ENCODE measurements at places on chromosomes 3 and 15.

DNA sequence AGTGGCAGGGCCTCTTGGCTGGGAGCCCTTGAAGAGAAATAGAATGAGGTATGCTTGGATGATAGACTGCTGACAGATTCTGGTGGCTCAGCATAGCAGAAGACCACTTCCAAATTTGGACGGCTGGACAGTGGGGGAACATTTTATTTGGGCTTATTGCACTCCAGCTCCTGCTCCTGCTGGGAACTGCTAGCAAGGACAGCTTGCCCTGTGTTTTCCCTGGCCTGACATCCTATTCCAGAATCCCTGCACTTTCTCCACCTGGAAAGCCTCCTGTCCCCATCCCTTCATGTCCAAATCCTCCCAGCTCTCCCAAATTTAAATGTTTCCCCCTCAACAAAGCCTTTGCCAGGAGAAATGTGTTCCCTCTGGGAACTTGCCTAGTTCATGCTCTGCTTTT lies 9.8 kb upstream of the COLQ start:
- DNase-seq = no peak

GRCh38 chr15:91780387-91780786 lies 73.1 kb upstream of the SLCO3A1 start:
- DNase-seq = no peak

- no peak for DNase-seq
These were observed 289.6 kb upstream of the LYSMD4 start for GRCh38 chr15:100022806-100023205.

DNA sequence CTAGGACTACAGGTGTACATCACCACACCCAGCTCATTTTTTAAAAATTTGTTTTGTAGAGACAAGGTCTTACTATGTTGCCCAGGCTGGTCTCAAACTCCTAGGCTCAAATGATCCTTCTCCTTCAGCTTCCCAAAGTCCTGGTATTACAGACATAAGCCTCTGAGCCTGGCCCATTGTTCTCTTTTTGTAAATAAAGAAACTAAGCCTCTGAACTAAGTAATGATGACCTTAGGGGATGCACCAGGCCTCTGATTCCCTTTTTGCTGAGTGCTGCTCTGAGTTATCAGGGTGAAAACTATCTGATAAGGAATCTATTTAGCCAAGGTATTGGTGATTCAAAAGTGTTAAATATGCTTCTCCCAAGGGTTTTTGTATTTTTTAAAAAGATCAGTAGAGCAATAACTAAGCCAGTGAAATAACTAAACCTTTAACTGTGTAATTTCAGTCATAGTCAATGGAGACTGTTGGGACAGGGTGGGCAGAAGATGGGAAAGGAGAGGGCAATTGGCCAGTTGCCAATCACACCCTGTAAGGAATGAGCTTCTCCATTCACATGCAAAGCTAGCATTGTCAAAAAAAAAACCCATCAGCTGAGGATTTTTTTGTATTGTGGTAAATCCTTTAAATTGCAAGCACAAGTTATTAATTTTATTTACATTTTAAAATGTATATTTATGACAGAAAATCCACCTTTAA lies 194.8 kb upstream of the PFN2 start:
- no peak for DNase-seq

DNA sequence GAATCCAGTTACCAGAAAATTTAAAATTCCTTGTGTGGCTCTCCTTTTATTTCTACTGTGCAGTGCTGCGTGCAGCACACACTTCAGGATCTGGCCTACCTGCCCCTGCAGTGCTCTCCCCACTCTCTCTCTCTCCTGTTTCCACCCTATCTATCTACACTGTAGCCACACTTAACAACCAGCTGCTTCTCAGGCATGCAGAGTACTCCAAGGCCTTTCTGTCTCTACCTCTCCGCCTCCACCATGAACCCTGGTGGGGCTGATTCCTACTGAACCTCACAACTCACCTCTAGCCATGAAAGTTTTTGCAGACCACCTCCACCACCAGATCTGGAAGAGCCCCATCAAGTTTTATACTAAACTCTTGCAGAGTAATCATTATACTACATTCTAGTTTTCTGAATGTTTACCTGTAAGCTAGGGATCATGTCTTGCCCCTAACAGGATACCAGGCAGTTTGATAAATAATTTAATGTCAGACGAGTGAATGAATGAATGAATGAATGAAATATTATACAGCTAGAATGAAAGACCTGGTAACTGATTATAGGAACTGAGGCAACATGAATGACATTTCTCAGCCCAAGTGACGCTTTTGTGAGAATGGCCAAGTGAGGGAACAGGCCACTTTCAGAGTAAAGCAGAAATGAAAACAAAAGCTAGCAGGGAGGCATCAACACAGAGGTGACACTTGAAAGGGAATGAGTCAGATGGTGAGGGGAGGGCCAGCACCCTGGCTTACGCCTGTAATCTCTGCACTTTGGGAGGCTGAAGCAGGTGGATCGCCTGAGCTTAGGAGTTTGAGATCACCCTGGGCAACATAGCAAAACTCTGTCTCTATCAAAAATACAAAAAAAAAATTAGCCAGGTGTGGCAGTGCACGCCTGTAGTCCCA lies 363.5 kb downstream of the FOXP1 start:
- DNase-seq = no peak

GRCh38 chr15:67444100-67444499 lies 76.8 kb upstream of the C15orf61 start:
- DNase-seq = no peak

DNA sequence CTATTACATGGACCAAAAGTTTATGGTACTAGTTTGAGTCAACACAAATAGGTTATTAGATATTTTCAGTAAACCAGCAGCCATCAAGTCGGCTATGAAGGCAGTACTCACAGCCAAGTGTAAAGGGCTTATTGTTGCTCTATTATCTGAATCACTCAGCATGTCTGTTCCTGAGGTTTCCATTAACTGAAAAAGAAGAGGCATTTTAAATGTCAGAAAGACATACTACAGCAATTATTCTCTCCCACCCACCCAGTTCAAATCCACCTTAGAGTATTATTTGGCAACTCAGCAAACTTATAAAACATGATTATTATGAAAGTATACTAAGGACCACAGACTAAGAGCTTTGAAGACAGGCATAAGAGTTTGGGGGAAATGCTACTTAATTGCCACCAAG lies 93.1 kb downstream of the BTD start:
- DNase-seq = no peak

- no peak for DNase-seq
These were observed 675.4 kb downstream of the OTOL1 start for GRCh38 chr3:162171970-162172369.

- DNase-seq = no peak
These were observed 368.6 kb upstream of the ROPN1 start for GRCh38 chr3:124360563-124360962.

GRCh38 chr3:177495566-177495965 lies 298.3 kb upstream of the TBL1XR1 start:
- DNase-seq = no peak

DNA sequence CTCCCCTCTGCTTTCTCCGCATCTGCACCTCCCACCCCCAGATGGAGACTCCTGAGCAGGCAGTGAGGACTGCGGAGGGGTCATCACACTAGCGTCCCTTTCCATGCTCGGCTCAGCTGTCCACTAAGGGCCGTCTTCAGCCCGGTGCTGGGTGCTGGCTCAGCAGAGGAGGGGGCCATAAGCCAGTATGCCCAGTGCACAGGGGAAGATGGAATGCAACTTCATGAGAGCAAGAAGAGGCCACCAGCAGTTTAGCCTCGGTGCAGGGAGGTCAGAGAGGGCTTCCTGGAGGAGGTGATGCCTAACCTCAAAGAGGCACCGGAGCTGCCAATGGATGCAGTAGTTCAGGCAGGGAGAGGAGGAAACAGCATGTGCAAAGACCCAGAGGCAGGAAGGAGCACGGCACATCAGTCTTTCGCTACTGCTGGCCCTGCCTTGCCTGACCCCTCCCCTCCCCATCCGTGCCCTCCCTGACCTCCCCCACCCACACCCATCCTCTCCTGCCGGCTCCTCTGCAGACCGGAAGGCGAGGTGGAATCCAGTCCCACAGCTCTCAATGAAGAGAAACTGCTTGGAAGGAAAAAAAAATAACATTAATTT lies 15.2 kb upstream of the PLXND1 start:
- DNase-seq = no peak

DNA sequence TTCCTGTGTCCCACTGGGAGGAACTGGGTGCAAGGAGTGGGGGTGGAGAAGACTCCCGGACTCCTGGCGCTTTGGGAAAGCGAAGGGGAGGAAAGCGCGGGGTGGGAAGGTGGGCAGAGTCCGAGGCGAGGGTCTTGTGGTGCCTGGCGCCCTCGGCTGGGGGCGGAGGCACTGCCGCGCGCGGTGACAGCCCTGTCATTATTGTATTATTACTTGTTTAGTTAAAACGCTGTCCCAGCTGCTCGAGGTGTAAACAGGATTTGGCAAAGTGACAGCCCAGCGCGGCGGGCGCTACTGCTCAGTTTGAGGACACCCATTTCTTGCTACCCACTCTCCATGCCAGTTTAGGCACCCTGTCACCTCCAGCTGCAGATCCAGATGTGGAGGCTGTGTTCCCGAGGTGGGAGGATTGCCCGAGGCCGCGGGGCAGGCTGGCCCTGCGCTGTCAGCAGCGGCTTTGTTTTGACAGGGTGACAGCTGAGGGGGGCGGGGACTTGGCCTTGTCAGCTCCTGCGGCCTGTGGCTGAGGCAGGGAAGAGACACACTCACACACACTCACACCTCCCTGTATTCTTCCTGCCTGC lies 1.0 kb downstream of the KAT2B start:
- peak; percentile 71 for DNase-seq

DNA sequence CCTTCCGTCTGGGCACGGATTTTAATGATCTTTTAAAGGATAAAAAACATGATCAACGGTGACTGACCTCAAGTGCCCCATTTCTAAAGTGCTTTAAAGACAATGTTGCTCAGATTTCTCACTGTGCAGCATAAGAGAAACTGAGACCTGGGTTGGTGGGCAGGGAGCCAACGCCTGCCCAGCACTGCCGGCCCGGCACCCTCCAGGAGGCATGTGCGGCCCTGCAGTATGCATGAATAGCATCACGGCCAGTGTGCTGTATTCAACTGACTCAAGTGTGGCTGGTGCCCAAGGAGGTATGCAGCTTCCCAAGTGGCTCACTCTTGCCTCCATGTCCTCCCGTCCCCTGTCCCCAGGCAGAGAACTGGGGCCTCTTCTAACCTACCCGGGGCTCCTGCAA lies 30.3 kb downstream of the SEC61A1 start:
- no peak for DNase-seq

DNA sequence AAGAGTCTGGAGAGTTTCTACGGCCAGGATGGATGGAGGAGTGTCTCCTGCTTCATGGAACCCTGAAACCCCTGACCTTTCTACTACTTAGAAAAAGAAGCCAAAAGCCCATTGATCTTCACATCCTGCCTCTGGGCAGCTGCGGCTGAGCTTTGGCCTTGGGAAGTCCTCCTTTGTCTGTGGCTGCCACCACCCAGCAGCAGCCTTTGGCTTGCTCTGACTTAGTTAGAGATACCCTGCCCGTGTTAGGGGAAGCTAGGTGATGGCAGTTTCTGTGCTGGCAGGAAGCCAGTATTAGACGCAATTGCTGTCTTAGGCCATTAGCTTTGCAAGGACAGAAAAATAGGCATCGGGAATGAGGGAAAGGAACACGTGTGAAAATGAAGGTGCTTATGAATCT lies 18.8 kb downstream of the APH1B start:
- no peak for DNase-seq

GRCh38 chr3:10669490-10670048 lies 146.5 kb upstream of the SLC6A11 start:
- no peak for DNase-seq

- DNase-seq = no peak
These were observed 26.4 kb downstream of the STOML1 start for GRCh38 chr15:73965758-73966113.

GRCh38 chr15:60371175-60372051 lies 26.4 kb downstream of the ANXA2 start:
- DNase-seq = no peak

- DNase-seq = no peak
These were observed 136.1 kb downstream of the CACNA1D start for GRCh38 chr3:53630547-53630946.

GRCh38 chr15:51094606-51095569 lies at the start of gene TNFAIP8L3:
Gene TNFAIP8L3 (minus strand): TSS chr15:51094906. CDS start chr15:51094595, 311 bp downstream.
- DNase-seq = no peak

DNA sequence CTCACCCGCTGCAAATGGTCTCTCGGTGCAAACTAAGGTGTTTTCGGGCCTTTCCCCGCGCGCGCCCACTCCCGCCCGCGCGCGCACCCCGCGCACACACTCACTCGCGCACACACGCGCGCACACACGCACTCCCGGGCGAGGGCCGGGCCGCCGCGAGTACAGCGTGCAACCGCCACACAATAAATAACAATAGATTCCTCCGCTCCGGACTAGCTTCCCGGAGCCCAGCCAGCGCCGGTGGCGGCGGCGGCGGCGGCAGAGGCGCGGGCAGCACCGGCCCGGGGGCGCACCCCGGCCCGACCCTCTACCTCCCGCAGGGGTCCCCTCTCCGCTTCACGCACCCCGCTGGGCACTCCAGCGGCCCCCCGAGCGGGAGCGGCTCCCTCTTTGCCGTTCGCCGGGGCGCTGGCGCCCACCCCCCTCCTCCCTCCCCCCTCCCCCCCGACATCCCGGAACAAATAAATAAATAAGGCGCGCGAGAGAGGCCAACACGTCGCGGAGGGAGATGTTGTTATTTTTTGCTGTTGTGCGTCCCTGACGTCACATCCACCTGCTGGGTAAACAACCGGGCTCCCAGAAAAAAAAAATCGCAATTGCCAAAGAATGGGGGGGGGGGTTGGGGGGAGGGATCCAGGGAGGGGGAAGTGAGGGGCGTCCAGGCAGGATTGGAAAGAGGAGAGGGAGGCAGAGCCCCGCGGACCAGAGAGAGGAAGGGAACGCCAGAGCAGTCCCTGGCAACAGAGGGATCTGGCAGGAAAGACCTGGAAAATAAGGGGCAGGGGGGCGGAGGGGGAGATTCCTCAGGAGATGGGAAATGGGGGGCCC lies at the start of gene FOXP1:
Gene FOXP1, minus strand, starts transcription at position 163 of the 828 bp plus-strand sequence. CDS start 385,347 bp downstream, outside the sequence.
- peak; percentile 79 for DNase-seq

- no peak for DNase-seq
These were observed 2.4 kb downstream of the DRD3 start for GRCh38 chr3:114176487-114176886.

DNA sequence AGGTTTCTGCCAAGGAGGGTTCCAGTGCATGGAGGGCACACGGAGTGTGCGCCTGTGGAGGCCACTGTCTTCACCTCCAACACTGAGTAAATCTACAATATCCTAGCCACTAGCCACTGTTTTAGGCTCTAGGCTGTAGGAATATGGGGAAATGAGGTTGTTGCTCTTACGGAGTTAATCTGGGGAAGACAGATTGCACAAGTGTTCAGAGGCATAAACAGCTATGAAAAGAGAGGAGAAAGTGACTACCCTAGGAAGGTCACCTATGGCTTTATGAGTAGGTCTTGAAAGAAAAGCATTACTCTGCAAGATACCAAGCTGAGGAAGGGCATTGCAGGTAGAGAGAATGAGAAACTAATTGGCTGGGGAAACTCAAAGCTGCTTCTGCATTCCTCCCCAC lies 85.7 kb downstream of the CYP19A1 start:
- no peak for DNase-seq

GRCh38 chr3:180184816-180185215 lies 148.1 kb upstream of the PEX5L start:
- DNase-seq = no peak

GRCh38 chr15:51074926-51075325 lies 19.8 kb downstream of the TNFAIP8L3 start:
- DNase-seq = no peak

- no peak for DNase-seq
These were observed 225.3 kb upstream of the KCNMB2 start for GRCh38 chr3:178310949-178311348.

All from CD4-positive, alpha-beta T cell treated with Interferon gamma for 1 hour (primary cell).